HEK293T (cell line): ENCODE measurements at places on chromosomes 1 and 21.

DNA sequence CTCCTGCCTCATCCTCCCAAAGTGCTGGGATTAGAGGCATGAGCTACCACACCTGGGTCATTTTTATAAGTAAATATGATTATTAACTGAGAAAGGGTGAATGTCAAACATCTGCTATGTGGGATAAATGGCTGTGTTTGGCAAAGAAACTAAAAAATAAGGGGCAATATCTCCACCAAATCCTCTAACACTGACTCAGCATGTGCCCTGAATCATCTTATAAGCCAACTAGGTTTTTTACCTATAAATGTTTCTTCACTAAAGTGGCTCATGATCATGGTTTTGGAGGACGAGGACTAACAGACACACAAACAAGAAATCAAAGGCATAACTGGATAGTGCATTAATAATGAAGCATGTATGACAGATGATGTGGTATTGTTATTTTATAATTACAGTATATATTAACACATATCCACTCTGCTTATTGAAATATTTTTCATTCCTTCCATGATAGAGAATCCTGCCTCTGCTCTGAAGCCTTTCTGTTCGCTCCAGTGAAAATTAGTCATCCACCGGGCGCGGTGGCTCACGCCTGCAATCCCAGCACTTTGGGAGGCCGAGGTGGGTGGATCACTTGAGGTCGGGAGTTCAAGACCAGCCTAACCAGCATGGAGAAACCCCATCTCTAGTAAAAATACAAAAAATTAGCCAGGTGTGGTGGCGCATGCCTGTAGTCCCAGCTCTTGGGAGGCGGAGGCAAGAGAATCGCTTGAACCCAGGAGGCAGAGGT, 11.7 kb upstream of the ARHGAP29 start:
- DNase-seq: no peak

GRCh38 chr1:48093696-48094528, 96.7 kb upstream of the TRABD2B start:
- peak; percentile 85 for DNase-seq

DNA sequence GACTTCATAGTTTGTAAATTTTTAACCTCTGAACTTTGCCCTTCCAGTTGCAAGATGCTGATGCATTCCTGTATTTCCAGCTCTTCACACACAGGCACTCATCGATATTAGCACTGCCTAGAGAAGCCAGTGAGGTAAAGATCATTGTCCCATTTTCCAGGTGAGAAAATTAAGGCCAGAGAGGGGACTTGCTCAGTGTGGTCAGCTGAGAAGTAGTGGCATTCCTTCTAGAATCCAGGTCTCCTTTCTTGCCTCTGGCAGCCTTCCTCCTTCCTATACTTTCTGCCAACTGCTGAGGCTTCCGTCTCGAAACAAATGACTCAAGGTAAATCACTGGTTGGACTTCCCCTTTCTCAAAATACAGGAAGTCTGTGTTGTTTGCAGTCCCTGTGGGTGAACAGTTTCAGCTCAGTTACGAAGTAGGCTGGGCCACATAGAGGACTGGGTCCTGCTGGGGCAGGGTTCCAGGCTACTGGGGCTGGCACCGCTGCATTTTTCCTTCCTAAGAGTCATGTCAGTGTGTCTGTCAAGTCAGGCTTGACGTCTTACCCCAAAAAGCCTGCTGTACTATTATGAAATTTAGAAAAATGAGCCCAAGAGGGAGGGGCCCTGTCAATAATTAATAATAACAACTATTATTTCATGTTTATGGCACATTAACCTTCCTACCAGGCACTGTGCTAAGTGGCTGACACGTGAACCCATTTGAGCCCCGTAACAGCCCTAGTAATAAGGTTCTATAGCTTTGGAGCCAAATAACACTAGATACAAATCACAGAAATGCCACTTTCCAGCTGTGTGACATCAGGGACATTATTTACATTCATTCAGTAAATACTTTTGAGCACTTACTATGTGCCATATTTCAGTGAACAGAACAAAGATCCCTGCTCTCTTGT, 16.6 kb upstream of the RNF19B start:
- no peak for DNase-seq

DNA sequence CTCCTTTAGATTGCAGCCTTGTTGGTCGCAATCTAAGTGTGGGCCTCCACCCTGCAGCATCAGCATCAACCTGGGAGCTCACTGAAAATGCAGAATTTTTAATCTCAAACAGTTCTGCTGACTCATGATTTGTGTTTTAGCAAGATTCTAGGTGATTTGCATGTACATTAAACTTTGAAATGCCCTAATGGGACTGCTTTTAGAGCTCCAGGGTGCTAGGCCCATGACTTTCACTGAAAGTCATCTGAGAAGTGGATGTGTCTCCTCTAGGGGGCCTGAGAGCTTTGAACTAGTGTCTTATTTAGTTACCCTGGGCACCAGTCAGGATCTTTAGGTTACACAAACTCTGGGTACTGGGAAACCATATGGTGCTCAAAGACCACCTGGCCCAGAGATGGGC, 9.0 kb downstream of the TRIM67 start:
- peak; percentile 41 for DNase-seq

DNA sequence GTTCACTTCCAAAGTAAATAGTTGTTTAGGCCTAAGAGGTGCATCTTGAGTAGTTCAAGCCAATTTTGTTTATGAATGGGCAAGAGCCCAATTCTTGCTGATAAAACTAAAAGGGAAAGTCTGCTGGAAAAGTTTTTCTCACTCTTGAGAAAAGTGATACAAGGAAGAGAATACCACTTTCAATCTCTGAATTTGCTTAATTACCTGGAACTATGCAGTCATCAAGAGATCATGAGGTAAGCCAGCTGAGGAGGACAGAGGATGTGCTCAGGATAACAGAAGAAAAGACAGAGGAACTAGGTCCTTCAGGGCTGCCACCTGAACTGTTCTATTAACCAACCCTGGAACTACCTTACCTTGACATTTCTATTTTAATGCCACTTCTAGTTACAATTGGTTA, 42.2 kb downstream of the ILDR2 start:
- DNase-seq: no peak

DNA sequence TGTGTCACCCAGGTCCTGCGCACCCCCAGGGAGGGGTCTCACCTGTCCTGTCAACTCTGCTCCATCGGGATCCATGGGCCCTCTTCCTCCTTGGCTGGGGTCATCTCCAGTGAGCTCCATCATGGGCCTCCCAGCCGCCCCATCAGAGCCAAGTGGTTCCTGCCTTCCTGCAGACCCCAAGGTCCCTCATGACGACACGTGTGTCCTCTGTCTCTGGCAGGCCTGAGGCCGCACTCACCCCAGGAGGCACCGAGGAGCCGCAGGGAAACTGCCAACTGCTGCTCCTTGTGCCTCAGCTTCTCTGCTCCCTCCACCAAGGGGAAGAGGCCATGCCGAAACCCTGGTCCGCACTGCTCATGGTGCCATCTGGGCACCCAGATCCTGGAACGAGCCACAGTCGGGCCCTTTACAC, 46.8 kb downstream of the COL18A1 start:
- no peak for DNase-seq

DNA sequence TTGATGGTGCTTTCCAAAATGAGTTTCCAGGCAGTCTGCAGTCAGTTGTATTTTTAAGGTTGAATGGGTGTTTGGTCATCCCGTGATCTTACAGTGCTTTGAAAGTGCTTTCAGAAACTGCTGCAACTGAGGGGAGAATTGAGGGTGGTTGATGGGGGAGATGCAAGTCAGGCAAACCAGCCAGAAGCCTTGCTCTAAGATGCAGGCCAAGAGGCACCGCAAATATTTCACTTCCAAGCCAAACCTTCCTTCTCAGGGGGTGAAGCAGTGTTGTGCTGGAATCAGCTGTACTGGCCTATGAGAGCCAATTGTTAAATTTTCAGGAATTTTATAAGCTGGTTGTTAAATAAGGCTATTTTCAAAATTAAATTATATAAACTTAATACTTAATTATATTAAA, 151.6 kb downstream of the KCNJ6 start:
- no peak for DNase-seq

- DNase-seq: no peak
These were observed 3.2 kb downstream of the RCAN3 start for GRCh38 chr1:24505816-24506215.

GRCh38 chr1:33407352-33408092, 23.4 kb downstream of the PHC2 start:
- DNase-seq: no peak

DNA sequence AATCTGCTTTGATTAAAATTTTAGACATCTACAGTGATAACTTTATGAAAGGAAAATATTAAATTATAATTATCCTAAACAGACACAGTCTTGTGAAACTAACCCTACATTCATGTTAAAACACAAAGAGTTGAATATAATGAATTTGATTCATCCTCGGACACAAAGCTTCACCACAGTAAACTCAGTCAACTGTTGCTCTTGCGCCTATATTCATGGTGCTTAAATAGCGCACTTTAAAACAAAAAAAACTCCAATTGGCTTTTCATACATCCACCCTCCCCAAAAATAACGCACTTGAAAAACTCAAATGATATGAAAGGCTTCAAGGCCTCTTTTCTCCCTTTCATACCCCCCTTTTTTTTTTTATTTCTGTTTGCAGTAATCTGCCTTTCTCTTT, 260.3 kb downstream of the FAF1 start:
- no peak for DNase-seq

GRCh38 chr1:13749543-13750341, 49.8 kb downstream of the PRDM2 start:
- peak; percentile 45 for DNase-seq

DNA sequence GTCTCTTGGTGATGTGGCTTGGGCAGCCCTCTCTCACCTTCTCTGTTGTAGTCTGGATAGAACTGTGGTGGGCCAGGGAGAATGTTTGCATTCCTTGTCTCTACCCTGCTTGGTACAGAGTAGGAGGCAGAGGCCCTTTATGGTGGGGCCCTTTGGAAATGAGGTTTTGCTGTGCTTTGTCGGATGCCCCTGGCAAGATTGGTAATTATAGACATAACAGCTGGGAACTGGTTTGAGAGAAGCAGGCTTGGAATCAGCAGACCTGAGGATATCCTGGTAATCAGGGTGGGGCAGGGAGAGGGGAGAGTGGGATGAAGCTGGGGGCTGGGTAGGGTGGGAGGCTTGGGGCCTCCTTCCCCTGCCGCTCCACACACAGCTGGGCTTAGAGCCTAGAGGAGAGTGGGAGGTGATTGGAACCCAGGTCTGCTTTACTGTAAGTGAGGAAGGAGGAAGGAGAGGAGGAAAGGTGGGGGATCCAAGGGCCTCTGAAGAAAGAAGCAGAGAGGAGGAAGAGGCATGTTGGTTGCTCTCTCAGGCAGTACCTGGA, 5.0 kb downstream of the VANGL2 start:
- no peak for DNase-seq

- no peak for DNase-seq
These were observed 126.9 kb upstream of the ERRFI1 start for GRCh38 chr1:8152731-8153702.

DNA sequence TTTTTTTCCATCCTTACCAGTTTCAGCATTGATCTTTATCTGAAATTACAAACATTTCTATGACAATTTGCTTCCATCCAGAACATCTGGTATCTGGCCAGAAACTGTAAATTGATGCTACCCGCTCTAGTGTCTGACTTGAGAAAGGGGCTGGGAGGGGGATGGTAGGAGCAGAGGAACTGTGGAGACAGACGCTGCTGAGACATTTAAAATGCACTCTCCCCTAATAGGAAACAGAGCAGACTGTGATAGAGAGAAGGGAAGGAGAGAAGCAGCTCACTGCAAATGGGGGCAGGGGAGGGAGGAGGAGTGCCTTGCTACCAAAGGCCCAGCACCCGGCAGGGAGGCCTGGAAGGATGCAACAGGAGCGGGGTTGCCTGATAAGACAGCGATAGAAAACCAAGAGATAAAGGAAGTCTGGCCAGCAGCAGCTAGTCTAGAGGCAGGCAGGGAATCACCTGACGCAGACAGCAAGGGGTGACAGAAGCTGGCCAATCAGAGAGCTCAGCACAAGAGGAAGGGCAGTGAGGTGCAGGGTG, 195.5 kb upstream of the NFIA start:
- DNase-seq: no peak

- DNase-seq: no peak
These were observed 105.5 kb downstream of the HIVEP3 start for GRCh38 chr1:41813226-41813625.

DNA sequence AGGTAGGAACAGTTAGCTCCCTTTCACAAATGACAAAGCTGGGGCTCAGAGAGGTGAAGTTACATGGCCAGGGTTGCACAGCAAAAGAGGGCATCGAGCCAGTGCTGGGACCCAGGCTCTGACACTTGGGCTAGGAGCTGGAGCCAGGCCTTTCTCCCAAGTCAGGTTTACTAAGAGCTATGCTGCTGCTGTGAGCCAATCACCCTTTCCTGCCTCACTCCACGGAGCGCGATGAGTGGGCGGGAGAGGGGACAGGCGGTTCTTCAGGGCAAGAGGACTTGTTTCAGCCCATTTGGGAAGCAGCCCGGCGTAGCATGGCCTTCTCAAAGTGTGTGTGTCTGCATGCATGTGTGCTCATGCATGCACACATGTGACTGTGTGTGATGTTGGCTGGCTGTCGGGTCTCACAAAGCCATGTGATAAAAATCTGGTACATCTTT, 10.6 kb downstream of the ID3 start:
- DNase-seq: no peak

- no peak for DNase-seq
These were observed 29.2 kb upstream of the CNTN2 start for GRCh38 chr1:205013683-205014367.

DNA sequence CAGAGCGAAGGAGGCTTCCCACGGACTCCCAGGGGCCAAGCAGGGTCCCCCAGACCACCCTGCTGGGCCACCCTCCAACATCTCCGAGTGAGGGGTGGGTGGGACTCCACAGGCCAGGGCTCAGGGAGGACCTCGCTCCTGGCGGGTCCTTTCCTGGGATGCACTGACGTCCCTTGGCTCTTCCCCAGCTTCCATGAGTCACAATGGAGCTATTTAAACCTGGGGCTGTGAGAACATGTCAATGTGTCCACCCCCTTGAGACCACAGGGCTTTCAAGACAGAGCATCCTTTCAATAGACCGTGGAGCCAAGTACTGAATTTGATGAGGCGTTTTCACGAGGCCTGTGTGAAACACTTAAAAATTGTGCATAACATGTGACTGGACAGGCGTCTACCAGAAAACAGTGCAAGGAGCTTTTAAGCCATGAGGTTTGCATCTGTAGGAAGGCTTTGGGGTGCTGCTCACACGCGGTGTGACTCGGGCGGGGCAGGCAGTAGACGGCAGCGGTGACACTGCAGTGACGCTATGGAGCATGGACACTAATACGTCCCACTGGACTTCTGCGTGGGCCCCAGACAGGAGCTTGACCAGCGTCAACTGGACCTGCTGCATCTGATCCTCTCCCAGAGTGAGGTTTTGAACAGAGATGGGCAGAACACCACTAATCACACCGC, 24.1 kb upstream of the NPHP4 start:
- no peak for DNase-seq

GRCh38 chr1:27595597-27595996, 8.3 kb downstream of the AHDC1 start:
- no peak for DNase-seq
